ENCODE measurements at places on chromosomes 3 and 15.

GRCh38 chr3:188348435-188349244 lies 194.7 kb downstream of the LPP start:
- DNase-seq, result no peak

- no peak for DNase-seq
These were observed 9.6 kb downstream of the CALML4 start for GRCh38 chr15:68195336-68196112.

- no peak for DNase-seq
These were observed 68.6 kb downstream of the FILIP1L start for GRCh38 chr3:100045696-100046095.

DNA sequence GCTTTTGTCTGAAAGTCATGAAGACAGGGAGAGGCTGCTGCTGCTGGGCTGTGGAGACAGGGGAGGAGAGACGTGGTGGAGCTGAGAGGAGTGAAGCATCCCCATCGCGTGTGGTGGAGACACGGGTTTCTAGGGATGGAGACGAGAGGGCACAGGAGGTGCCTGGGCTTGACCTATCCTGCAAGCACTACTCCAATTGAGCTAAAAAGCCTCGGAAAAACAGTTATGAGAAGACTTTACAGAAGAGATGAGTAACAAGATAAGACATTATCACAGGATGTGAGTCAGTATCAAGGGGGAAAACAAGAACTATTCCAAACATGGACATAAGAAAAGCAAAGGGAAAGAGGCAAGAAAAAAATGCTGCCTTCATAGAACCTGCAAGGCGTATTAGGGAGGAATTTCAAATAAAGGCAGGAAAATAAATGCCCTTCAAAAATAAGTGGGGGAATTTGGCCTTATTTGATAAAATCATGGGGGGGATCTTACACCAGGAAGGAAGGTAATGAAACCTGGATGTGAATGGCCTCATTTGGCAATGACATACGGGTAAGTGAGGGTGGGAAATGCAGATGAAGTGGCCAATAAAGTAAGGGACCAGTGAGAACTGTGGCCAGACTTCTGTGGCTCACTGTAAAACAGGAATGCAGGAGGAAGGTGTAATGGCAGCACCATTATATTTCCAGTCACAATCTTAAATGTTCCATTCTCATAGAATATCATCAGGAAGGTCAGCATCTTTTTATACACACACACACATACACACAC lies 97.9 kb downstream of the PLD1 start:
- DNase-seq, result no peak

DNA sequence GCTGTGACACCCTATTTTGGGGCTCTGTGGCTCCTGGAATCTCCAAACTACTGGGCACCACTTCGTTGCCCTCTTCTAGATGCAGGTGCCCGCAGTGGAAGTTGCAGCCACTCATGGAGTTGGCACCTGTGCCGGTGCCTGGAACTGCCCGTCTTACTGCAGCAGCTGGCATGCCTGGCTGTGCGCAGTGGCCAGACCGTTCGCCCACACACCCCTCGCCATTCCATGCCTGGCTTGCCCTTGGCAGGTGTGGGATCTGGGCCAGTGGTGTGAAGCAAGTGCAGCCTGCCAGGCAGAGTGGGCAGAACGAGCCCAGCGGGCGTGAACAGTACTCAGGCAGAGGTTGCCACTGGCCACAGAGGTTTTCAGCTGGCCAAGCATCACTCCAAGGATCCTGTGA lies 1286.7 kb downstream of the ROBO1 start:
- no peak for DNase-seq

DNA sequence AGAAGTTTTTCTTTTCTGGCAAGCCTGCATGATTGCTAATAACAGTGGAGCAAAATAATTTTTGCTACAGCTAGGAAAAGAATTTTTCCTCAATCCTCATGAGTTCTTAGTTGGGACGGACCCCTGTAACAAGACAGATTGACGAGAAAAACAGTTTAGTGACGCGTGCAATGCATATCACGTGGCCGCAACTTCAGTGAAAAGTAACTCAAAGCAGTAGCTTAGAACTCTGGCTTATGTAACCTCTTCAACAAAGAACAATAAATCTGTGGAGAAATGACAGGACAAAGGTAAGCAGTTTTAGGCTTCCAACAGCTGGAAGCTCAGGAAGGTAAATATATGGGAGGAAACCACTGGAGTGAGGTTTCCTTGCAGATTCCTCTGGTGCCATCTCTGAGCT lies 19.7 kb downstream of the FAM107A start:
- DNase-seq, result no peak

GRCh38 chr3:69033470-69033869 lies 18.7 kb downstream of the TMF1 start:
- DNase-seq, result no peak

- no peak for DNase-seq
These were observed 4.0 kb upstream of the DENND6A start for GRCh38 chr3:57696801-57697321.
